ENCODE measurements at places on chromosomes 4 and X.

GRCh38 chr4:158169506-158169905, 3.3 kb downstream of the GASK1B start:
- no peak for DNase-seq

DNA sequence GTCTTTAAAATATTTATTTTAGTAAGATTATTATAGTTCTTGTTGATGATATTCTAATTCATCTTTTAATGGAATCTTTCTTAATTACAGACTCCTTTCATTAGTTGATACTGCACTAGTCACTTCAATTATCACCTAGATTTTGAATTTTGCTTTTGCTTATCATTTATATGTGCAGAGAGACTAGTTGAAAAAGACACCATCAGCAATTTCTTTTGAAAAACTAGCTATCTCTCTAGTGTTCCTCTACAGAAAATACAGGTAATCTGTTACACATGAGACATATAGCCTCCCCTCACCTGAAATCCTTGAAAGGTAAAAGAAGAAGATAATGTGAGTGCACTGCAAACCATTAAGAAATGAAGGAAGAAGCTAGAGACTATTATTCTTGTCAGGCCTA, 31.3 kb downstream of the GPRIN3 start:
- DNase-seq = no peak

DNA sequence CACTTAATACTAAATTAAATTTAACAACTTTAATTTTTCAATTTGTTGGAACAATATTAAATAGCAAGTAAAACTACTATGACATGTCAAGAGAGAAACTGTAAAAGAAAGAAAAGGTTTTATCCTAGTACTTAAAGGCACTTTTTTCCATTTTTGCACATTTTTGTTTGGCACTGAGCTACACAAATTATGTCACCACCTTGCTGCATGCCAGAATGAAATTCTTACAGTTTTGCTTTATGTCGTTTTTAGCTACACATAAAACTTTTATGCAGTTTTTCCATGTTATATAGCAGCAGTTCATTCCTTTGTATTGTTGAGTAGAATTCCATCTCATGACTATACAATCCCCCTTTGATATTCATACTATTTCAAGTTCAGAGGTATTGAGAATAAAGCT, 99.1 kb upstream of the RXFP1 start:
- DNase-seq = no peak

DNA sequence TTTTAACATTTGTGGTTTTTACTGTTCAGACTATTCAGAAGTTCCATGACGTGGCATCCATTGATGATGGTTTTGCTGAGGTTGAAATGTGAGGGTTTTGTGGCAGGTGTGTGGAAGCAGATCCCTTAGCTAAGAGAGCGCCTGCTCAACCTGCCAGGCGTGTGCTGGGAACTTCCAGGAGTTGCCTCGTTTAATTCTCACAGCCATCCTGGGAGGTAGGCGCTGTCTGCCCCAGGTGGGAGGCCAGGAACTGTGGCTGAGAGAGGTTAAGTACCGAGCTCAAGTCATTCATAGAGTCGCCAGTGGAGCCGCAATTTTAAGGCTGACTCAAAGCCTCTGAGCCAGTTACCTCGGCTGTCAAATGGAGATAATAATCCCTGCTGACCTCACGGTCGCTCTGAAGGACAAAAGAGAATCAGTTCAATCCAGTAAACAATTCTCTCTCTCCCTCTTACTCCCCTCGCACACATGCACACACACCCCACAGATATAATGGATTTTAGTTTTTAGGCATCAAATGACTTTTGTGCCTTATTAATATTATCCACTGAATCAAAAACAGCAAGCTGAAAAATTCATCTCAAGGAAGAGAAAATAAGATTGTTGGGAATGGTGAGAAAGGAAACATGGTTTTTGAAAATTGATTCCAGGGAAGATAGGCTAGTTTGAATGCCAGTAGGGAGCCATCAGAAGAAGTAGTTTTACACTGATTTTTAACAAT, 171.3 kb downstream of the PTTG2 start:
- DNase-seq = no peak

GRCh38 chrX:121000589-121000988, 15.0 kb upstream of the CT47A1 start:
- DNase-seq = peak; percentile 29

GRCh38 chr4:57119054-57119651, 9.0 kb upstream of the IGFBP7 start:
- DNase-seq = no peak

DNA sequence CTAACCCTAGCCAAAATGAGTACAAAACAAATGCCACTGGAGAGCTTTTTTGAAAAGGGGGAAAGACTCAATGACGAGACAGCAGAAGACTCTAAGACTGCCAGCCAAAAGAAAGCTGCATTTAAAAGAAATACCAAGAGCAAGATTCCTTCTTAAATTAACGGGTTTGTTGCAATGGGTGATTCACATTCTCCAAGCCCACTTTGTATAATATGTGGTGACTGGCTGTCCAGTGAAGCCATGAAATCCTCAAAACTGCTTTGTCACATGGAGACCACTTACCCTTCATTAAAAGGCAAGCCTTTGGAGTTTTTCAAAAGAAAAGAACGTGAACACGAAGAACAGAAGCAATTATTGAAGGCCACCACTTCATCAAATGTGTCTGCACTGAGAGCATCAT, 68.2 kb downstream of the MRPL1 start:
- DNase-seq = no peak

DNA sequence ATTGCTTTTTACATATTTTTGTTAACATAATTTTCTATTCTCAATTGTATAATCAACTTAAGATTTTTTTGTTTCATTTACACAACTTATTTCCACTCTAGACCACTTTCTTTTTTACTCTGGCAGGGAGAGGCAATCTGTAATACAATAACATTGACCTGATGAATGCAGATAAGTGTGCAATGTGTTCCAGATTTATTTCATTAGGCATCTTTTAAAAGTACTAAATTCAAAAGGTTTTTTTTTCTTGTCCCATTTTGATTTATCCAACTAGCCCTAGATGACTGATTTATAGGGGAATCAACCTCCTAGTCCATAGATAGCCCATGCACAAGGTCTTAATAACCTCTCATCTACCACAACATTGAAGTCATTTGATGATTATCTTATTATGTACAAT, 55.5 kb upstream of the AGTR2 start:
- DNase-seq = no peak

DNA sequence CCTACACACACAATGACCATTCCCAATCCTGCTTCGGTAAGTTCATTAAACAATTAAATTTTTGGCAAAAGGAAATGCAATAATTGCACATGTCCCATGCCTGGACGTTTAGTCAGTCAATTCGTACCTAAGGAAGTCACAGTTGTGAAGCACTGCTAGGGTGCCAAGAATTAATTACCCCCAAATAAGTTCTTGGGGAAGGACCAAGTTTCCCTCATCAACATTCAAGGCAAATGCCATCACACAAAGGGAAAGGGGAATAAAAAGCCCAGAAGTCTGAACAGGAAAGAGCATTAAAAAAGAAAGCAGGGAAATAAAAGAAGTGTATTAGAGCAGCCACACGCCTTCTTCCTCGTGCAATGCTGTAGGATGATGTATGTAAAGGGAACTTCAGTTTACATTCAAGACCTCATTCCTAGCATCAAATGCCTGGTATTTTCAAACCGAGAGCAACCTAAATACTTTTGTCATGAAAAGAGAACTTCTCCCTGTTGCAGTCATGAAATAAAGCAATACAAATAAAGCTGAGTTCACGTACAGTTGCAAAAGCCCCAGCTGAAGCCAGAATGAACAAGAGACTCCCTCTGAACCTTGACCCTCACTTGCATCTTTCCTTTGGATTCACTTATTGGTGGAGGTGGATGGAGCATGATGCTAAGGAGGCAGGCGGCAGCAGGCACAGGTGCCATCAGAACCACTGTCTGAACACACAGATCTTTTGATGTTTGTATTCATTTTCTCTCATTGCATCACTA, 124.0 kb upstream of the PPARGC1A start:
- no peak for DNase-seq

- no peak for DNase-seq
Measured at GRCh38 chr4:145047151-145047550, 50.8 kb downstream of the ANAPC10 start.

DNA sequence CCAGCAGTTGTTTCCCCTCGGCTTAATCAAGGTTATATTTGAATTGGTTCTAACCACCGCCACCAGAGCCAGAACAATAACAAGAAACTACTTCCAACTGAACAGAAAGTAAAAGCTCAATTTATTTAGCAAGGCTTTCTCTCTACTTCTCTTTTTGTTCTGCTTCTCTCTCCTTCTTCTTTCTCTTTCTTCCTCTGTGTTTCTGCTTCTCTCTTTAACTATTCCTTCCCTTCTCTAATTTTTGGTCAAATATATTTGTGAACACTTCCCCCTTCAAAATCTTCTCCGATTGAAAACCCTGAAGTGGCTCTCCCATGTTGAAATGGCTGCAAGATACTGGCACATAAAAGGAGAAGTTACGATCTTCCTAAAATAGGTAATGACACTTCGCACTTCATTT, 1195.9 kb upstream of the PRKX start:
- DNase-seq = no peak

GRCh38 chr4:74166135-74166534, 8.2 kb downstream of the MTHFD2L start:
- DNase-seq = no peak

DNA sequence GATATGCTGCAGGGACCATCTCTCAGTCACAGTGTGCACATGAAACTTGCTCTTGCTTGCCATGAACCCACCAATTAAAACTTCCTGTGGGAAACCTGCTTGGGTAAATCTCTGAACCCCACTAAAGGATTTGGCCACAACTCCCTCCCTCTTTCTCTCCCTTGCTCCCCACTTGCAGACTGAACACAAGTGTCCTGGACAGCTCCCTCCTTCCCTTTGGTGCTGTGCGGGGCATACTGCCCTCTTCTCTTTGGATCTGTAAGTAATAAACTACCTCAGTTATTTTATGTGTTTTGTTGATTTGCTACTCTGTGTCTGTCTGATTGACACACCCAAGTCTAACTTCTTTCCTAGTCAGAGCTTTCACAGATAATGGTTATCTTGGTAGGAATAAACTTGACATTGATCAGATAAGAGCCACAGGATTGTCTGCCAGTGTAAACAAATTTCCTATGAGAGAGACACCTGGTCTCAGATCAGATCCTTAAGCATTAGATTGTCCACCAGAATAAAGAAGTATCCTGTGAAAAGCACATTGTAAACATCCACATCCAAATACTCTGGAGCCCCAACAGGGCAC, 41.8 kb downstream of the SULT1E1 start:
- no peak for DNase-seq

DNA sequence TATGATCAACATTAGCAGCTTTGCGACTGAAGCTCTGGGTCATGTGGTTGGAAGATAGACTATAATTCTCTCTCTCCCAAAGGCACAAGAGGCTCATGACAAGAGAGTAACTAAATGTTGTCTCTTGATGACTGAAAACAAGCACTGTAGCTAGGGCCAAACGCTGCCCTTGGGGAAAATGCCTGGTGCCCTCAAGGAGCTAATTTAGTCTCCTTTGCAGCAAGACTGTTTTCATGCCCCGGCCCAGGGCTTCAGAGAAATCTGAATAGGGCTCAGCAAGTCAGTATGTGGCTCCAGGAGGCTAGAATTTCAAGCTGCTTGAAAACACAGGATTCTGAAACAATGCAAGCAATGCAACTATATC, 411.9 kb downstream of the GPAT3 start:
- no peak for DNase-seq

DNA sequence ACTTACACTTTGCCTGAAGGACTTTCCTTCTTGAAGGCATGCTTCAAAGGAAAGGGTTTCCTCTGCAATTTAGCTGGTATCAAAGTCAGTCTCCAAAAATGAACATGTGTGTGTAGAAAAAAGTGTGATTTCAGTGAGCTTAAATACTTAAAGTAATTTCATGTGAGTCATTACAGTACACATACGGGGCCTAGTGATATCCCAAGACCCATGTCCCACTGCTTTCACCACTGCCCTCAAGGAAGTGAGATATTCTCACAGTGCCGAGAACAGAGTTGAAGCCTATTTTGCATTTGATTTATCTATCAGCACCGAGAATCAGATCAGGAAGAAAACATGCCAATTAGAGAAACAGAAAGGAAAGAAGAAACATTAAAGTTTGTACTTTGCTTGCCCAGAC, 61.0 kb downstream of the CHST7 start:
- DNase-seq = no peak

- no peak for DNase-seq
Measured at GRCh38 chr4:102174719-102175189, 170.5 kb downstream of the SLC39A8 start.

GRCh38 chr4:114386637-114387233, 211.9 kb upstream of the UGT8 start:
- peak; percentile 23 for DNase-seq

GRCh38 chr4:111838406-111838930, 306.8 kb upstream of the FAM241A start:
- DNase-seq = no peak

GRCh38 chr4:19227701-19228100, 1024.0 kb upstream of the SLIT2 start:
- no peak for DNase-seq

GRCh38 chr4:95048296-95048695, 290.5 kb downstream of the BMPR1B start:
- DNase-seq = no peak

- DNase-seq = no peak
Measured at GRCh38 chr4:16830081-16830480, 68.4 kb downstream of the LDB2 start.

- no peak for DNase-seq
Measured at GRCh38 chr4:140718241-140718952, 37.8 kb downstream of the TBC1D9 start.

All from NCI-H524 (cell line).